ENCODE measurements at places on chromosomes 5 and 9.
A peak's percentile ranks its signal among the peaks of the same experiment; 100 is the strongest.

- DNase-seq = no peak
Observed at GRCh38 chr5:173954671-173955521, 34.1 kb upstream of the C5orf47 start.

DNA sequence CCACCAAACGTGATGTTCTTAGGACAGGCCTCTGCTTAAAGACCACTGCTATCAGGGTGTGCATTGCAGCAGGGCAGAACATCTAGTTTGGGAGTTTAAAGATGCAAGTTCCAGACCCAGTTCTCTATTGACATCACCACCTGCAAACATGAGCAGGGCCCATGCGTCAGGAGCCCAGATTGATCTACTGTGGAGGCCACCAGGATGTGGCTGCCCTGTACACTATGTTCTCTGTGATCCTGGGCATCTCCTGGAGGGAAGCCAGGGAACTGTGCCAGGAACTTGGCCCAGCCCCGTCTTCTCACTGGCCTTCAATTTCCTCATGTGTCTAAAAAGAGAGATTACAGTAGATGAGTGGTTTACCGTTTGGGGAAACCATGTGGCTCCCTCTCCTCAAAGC, 87.1 kb downstream of the PDE6A start:
- DNase-seq = no peak

- no peak for DNase-seq
Observed at GRCh38 chr5:133364936-133365707, 247.2 kb downstream of the FSTL4 start.

DNA sequence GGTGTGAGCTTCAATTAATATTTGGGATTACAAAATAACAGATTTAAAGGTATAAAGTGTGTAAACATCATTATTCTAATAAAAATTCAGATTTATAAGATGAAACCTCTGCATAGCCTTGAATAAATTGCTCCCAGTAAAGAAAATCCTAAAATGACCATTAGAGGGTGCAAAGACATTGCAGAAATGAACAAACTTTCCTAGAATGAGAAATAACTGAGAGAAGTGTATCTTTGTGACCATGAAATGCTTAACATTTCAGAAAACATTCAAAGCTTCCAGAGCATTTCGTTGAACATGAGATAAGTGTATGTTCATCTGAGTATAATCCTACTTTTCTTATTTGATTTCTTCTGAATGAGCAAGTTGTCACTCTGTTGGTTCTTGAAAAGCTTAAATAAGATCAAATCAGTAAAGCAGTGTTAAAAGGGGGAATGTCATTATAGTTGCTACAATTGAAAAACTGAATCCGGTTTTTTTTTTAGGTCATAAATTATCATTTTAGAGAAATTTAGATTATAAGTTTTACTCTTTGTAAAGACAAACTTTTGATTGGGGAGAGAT, 24.7 kb upstream of the NUDT12 start:
- peak; percentile 33 for DNase-seq

- no peak for DNase-seq
Observed at GRCh38 chr9:89676281-89676680, 71.5 kb downstream of the GADD45G start.

- DNase-seq = no peak
Observed at GRCh38 chr9:88216126-88216995, 78.1 kb upstream of the SPATA31C2 start.

- no peak for DNase-seq
Observed at GRCh38 chr9:92969516-92970466, 22.5 kb downstream of the FGD3 start.

- DNase-seq = no peak
Observed at GRCh38 chr5:124790895-124791732, 44.7 kb upstream of the ZNF608 start.

DNA sequence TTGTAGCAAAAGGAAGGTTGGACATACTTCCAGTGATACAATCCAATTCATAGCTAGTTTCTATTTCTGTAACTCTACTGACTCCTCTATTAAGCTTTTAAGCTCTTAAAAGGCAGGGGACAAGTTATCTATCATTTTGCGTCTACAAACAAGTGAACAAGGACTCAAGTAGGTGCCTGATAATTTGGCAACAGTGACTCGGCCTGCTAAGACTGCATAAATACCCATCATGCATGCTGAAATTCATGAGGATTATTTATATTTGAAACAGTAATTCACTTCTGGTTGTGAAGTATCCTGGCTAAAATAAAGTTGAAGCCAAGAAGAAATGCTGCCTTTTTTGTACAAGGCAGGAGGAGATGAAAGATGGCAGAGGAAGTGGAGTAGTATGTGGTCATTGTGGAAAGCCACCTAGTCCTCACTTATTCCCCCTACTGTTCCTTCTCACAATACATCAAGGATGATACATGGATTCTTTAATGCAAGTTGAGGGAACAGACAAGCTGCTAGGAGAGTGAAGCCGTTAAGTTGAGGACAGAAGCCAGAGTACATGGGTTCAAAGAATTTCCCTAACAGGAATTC, 74.0 kb downstream of the MRPS27 start:
- DNase-seq = no peak

DNA sequence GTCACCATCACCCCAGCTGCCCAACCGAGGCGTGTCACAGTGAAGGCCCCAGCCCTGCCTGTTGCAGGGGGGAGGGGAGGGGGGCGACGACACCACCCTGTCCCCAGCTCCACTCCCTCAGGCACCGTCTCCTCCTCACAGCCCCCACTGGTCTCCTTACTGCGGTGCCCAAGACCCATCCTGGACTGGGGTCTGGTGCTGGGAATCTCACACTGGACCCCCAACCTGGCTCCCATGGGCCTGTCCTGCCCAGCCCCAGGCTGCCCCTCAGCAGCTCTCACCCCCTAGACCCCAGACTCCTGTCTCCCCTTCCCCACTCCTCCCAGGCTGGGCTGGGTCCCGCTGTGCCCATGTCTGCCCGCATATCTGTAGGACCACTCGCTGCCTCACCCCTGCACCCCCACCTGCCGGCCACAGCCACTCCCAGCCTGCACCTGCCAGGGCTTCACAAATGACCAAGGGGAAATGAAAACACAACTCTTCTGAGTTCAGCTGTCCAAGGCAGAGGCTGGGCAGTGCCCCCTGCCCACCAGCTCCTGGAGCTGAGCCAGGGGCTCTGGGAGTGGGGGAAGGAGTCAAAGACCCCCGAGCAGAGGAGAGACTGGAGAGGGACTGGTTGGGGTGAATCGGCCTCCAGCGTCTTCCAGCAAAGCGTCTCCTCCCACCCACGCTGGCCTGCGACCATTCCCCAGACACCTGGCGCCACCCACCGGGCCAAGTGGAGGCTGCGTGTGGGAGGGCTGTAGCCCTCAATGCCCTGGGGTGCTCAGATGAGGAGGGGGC, 32.6 kb upstream of the EGFL7 start:
- peak; percentile 36 for DNase-seq

DNA sequence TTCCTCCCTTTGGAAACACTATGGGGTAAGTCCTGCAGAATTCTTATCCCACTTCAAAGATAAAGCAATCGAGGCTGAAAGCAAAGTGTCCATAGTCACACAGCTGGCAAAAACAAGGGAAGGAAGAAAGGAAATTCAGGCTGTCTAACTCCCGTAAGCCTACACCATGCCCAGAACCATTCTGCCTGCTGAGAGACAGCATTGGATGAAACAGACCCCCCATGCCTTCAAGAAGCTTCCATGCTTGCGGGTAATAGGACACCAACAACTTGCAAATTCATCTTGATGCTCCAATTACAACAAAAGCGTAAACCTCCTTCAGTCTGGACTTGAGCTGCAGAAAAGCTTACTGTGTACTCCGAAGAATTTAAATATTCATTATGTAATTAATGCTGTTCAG, 181.1 kb upstream of the WWC1 start:
- no peak for DNase-seq

- no peak for DNase-seq
Observed at GRCh38 chr5:32168460-32169033, 5.6 kb downstream of the GOLPH3 start.

DNA sequence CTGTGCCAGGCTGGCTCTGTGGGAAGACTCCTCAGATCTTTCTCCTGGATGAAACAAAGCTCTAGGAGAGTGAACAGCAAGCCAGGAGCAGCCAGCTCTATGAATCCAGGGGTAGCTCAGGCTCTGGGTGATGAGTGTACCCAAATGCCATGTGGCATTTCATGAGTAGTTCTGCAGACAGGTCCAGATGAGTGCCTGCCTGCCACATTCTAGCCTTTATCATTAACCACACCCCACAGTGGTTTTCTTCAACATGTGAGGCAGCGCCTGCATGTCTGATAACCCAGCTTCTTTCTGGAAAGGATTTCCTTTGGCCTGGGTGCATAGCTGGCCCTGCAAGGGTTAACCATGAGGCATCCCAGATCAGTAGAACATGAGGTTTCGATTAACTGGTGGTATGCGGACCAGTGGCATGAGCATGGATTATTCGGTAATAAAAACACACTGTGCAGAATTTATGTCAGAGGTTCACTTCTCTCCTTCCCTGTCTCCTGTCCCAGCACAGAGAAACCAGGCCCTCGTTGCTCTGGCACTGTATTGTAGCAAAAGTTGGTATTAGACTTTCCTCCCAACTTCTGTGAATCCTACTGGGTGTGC, 381.9 kb upstream of the ZNF462 start:
- DNase-seq = no peak

- no peak for DNase-seq
Observed at GRCh38 chr5:95221234-95221633, 63.7 kb downstream of the MCTP1 start.

GRCh38 chr5:57698086-57698485, 215.5 kb upstream of the ACTBL2 start:
- no peak for DNase-seq

GRCh38 chr5:394671-395155, 48.3 kb upstream of the EXOC3 start:
- DNase-seq = no peak

DNA sequence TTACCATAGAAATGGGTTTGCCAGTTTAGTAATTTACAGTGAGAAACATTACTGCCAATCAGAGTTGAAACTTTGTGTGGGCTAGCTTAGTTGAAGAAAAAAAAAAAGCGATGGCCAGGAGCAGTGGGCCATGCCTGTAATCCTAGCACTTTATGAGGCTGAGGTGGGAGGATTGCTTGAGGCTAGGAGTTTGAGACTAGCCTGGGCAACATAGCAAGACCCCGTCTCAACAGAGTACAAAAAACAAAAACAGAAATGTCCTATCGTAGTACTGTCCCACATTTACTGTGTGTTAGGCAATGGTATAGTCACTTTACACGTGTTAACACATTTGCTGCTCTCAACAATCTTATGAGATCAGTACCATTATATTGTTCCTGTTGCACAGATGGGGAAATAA, 2.3 kb downstream of the OSTF1 start:
- DNase-seq = no peak

DNA sequence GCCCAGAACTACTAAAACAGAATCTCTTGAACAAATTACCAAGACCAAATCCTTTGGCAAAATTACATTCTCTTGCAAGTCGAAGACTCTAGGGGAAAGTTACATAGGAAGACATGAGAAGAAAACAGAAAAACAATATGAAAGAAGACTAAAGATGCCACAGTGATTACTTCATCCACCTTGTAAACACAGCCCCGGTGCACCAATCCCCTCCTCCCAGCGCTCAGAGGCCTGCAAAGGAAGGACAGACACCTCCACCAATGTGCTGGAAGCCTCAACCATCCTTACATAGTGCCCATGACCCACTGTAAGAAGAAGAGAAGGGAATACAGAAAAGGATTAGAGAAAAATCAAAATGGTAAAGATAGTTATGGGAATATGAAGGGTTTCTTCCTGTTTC, 218.5 kb downstream of the SPOCK1 start:
- DNase-seq = no peak

DNA sequence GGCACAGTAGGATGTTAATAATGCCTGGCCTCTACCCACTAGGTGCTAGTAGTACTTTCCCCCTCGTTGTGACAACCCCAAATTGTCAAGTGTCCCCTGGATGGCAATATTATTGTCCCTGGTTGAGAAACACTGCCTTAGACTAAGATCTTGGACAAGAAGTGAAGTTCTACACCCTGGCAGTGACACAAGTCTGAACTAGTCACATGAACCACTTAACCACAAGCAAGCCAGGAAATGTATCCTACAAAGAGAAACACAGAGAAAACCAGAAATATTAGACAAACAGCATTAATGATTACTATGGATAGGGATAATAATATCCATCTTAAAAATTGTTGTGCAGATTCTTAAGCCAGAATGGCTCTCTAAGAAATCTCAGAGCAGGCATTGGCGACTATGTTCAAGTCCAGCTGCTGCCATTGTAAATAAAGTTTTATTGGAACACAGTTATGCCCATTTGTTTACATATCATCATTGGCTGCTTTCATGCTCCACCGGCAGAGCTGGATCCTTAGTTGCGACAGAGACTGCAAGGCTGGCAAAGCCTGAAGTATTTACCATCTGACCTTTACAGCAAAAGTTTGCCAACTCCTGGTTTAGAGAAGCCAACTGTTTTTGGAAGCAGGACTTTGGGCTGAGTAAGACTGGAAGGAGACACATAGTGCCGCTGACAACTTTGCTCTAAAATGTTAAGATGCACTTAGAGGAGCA, 80.8 kb downstream of the NTRK2 start:
- no peak for DNase-seq

GRCh38 chr9:106058460-106058859, 364.1 kb downstream of the TMEM38B start:
- DNase-seq = no peak

DNA sequence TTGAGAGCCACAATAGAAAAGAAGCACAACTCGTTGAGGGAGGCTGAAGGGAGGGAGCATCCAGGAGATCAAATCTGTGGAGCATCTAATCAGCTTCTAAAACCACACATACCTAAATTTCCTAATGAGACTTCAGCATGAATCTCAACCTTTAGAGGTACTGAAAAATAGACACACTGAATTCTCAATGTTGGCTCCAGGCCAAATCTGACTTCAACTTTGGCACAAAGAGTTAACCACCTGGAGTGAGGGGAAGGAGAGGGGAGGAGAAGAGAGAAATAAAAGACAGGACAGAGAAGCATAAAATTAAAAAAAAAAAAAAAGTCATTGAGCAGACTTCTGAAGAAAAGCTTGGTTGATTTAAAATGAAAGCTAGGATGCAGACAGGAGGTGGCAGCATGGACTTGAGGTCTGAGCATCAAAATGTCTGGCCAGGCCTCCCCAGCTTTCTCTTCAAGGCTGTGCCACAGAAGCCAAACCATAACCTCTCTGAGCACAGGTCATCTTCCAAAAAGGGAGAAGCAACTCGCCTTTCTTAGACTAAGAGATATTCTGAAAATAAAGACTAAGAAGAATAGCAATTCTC, 205.6 kb downstream of the DENND1A start:
- DNase-seq = peak; percentile 4

- DNase-seq = no peak
Observed at GRCh38 chr5:133792655-133793054, 175.8 kb downstream of the C5orf15 start.

GRCh38 chr5:89756955-89757354, 652.6 kb downstream of the CETN3 start:
- DNase-seq = no peak
